ENCODE measurements at places on chromosomes 4 and X.

DNA sequence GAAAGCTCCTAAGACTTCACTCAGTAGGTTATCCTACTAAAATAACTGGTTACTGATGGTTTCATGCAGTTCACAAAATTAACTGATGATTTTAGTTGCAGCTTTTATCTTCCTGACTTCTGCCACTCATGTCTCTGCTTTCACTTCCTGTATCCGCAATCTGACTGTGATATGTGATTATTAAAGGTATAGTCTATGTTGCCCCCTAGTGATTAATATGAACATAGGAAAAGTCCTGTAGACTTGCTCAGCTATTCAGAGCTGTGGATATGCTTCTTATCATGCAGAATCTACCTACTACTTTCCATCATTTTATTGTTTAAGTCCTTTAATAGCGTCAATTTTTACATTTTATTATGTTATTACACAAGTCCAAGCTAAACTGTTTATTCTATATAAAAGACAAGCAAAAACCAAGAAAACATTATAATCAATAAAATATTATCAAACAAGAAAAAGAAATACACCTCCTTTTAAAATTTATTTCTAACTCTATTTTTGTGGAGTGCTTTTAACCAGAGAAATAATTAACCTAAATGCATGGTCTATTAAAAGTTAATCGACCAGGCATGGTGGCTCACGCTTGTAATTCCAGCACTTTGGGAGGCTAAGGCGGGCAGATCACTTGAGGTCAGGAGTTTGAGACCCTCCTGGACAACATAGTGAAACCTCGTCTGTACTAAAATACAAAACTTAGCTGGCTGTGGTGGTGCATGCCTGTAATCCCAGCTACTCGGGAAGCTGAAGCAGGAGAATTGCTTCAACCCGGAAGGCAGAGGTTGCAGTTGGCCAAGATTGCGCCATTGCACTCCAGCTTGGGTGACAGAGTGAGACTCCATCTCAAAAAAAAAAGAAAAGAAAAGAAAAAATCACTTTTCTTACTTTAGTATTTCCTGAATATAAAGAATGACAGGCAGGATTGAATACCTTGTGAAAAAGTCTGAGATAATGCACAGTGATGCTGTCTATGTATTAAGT is 40.4 kb upstream of the TLR2 start:
- no peaks in the 10 kb centered on the region for H3K36me3 ChIP-seq
- no peak for DNase-seq
- no peak overlapping the region for H3K4me3 ChIP-seq
- H3K4me1 ChIP-seq = peaks cover 10% of the 10 kb centered on the region
- H3K27me3 ChIP-seq = no peaks in the 10 kb centered on the region

GRCh38 chr4:180281724-180282123 is 1961.5 kb upstream of the TENM3 start:
- H3K27me3 ChIP-seq = no peaks in the 10 kb centered on the region
- H3K36me3 ChIP-seq = no peaks in the 10 kb centered on the region
- H3K4me1 ChIP-seq = no peaks in the 10 kb centered on the region
- no peak overlapping the region for H3K4me3 ChIP-seq
- no peak overlapping the region for H3K27ac ChIP-seq

GRCh38 chrX:49193542-49193964 is 6.4 kb downstream of the SYP start:
- no peak overlapping the region for H3K4me3 ChIP-seq
- no peaks in the 10 kb centered on the region for H3K36me3 ChIP-seq
- H3K27me3 ChIP-seq = no peaks in the 10 kb centered on the region
- H3K4me1 ChIP-seq = peaks cover 17% of the 10 kb centered on the region

GRCh38 chrX:19728915-19729314 is 158.5 kb downstream of the SH3KBP1 start:
- no peaks in the 10 kb centered on the region for H3K36me3 ChIP-seq

GRCh38 chr4:119299741-119300100 is 22.2 kb downstream of the FABP2 start:
- no peak for DNase-seq
- peak overlapping the region; percentile 100 for H3K27ac ChIP-seq
- peaks cover 39% of the 10 kb centered on the region for H3K4me1 ChIP-seq
- H3K36me3 ChIP-seq = peaks cover 8% of the 10 kb centered on the region

DNA sequence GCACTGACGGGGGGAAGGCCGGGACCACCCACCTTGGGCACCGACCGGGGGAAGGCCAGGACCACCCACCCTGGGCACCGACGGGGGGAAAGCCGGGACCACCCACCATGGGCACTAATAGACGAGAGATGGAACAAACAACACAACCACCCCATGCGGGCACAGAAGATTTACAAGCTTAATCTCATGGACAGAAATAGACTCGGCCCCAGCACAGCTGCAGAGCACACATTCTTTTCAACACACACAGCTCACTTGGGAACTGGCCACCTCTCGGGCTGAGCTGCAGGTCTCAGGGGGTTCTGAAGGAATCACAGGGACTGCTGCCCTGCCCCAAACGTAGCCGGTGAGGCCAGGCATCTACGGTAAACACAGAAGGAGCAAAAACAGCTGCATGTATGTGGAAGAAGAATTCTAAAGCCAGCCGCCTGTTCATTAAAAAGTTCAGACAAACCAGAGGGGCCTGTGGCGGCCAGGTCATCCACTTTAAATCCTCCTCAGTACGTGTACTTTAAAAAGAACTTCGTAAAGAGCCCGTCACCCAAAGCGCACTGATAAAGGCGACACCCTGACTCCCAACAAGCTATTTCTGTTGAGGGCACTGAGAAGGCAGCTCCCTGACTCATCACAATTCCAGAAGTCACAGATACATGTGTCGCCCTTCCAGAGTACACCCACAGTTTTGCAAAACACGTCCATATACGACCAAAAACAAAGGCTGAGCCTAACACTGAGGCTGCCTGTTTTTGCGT is 17.7 kb downstream of the PPP2R3B start:
- H3K27me3 ChIP-seq = peaks cover 27% of the 10 kb centered on the region
- peaks cover 18% of the 10 kb centered on the region for H3K4me1 ChIP-seq
- no peak for DNase-seq
- no peak overlapping the region for H3K4me3 ChIP-seq
- no peak overlapping the region for H3K27ac ChIP-seq

GRCh38 chrX:8289523-8289922 is 118.5 kb upstream of the VCX2 start:
- H3K27ac ChIP-seq = no peak overlapping the region
- no peaks in the 10 kb centered on the region for H3K36me3 ChIP-seq
- DNase-seq = no peak
- H3K4me3 ChIP-seq = no peak overlapping the region
- no peaks in the 10 kb centered on the region for H3K27me3 ChIP-seq

DNA sequence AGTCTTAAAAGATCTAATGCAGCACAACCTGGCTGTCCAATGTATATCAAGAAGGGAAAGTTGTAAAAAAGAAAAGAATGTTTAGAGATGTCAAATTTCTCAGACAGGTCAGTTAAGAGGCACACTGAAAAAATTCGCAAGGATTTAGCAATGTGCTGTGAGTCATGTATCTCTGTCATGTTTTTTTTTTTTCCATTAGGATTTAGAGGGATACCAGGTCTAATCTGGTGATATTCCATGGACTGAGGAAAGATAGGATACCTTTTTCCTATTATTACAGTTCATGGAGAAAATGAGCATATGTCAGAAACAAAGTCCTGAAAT is 815.4 kb upstream of the PCDH10 start:
- no peaks in the 10 kb centered on the region for H3K36me3 ChIP-seq
- H3K27me3 ChIP-seq = no peaks in the 10 kb centered on the region
- DNase-seq = no peak
- H3K27ac ChIP-seq = no peak overlapping the region
- H3K4me1 ChIP-seq = no peaks in the 10 kb centered on the region

GRCh38 chr4:5774416-5775036 is 63.5 kb downstream of the EVC start:
- H3K27ac ChIP-seq = no peak overlapping the region
- no peak overlapping the region for H3K4me3 ChIP-seq
- peaks cover 2% of the 10 kb centered on the region for H3K4me1 ChIP-seq
- no peak for DNase-seq
- no peaks in the 10 kb centered on the region for H3K27me3 ChIP-seq
- H3K36me3 ChIP-seq = peaks cover 9% of the 10 kb centered on the region

- H3K4me3 ChIP-seq = no peak overlapping the region
- peaks cover 8% of the 10 kb centered on the region for H3K36me3 ChIP-seq
- no peak overlapping the region for H3K27ac ChIP-seq
- H3K27me3 ChIP-seq = no peaks in the 10 kb centered on the region
- H3K4me1 ChIP-seq = peaks cover 17% of the 10 kb centered on the region
Observed at GRCh38 chr4:112642526-112642925, 5.6 kb downstream of the LARP7 start.

- peaks cover 2% of the 10 kb centered on the region for H3K4me1 ChIP-seq
- no peak for DNase-seq
- no peak within 1 kb of the TSS for H3K4me3 ChIP-seq
- peaks cover 4% of the 10 kb centered on the region for H3K27me3 ChIP-seq
- peak within 1 kb of the TSS; percentile 45 for H3K27ac ChIP-seq
Observed at GRCh38 chr4:71338846-71339593, at the start of gene SLC4A4. SLC4A4 (plus strand) TSS chr4:71339020.

Measured in naive thymus-derived CD8-positive, alpha-beta T cell (primary cell).